ENCODE measurements at places on chromosomes 7 and 10.
A peak's percentile ranks its signal among the peaks of the same experiment; 100 is the strongest.

DNA sequence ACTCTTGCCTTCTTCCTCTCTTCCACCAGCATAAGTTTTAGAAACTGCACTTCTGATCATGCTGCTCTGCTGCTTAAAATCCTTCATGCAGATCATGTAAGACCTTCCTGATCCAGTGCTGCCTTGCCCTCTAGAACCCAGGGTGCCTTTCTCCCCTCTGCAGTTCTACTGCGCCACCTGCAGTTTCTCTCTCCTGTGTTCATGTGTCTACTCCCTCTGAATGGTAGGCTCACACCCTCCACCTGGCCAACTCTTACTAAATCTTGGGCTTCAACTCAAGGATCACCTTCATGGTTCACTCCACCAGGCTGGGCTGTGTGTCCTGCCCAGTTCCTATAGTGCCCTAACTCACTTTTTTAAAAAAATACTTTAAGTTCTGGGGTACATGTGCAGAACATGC lies 174.6 kb upstream of the ITGB1 start:
- no peak for DNase-seq

- no peak for DNase-seq
These were observed 112.4 kb upstream of the JAZF1 start for GRCh38 chr7:28292834-28293526.

DNA sequence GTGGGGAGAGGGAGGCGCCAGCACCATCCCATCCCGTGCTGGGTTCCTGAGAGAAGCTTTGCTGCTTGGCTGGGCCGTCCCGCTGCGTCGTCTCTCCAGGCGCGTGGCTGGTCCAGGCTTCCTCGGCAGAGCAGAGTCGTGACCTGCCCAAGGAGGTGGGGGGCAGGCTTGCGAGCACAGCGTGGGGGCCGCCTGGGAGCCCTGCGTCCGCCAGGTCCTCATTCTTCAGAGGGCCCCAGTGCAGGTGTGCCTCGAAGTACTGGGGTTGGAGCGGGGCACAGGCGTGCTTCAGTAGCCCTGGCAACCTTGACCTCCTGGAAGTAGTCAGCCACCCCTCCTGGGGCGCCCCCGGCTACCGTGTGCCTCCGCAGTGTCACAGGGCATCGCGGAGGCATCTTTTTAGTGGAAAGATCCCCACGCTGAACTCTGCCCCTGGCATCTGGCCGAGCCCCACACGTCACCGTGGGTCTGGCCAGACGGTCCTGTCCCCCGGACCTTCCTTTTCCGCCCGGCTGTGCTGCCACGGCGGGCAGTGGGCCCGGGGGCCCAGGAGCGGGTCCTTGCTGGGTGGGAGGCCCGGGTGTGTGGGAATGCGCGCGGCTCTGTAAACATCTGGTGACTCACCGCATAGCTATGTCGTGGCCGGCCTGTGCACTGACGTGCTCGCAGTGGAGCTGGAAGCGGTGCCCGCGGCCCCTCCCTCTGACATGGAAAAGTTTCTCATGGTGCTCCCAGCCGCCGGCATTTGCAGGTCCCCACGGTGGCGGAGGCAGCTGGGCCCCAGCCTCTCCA lies 6.4 kb downstream of the MAFK start:
- DNase-seq, result no peak

DNA sequence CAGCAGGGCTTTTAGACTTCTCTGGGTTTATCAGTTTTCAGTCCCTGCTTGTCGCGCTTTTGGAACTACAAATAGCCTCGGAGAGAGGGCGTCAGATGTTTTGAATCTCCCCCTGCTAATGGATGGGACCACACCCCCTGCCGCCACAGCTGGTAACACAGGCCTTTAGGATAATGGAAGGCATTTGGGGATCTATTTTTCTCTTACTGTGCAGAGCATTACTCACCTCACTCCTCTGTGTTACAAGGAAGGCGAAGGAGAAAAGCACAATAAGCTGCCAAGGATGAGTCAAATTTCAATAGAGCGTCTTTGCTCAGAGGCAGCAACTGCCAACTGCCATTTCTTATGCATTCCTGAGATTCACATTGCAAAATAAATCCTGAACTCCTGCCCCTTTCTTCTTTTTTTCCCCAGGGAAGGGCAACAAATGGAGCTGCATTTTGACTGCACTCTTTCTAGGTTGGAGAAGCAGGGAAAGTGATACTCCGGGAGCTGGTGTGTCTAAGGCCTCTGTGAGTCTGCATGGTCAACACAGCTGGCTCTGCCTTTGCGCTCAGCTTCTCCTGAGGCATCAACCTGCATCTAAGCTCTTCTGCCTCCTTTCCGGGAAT lies 31.5 kb upstream of the SMNDC1 start:
- no peak for DNase-seq

DNA sequence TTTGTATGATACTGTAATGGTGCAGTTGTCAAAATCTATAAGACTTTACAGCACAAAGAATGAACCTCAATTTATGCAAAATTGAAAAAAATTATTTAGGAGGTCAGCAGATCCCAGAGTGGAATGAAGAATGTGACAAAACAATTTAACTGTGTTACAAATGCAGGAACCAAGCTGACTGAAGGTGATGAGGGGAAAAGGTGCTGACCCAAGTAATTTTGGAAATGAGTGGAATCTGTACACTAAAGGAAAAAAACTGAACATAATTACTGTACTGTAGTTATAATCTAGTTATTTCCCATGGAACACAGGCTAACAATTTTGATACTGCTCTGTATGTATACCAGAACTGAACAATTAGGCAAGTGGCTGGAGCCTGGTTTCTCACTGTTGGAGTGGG lies 31.2 kb upstream of the ZCCHC24 start:
- no peak for DNase-seq

- DNase-seq, result no peak
These were observed 155.7 kb downstream of the PTPRN2 start for GRCh38 chr7:158431941-158432347.

- DNase-seq, result peak; percentile 92
These were observed at the start of gene PTPN12 for GRCh38 chr7:77537136-77537777. TSS of gene PTPN12 (plus strand) at chr7:77537295. CDS start at chr7:77537547, 252 bp downstream.

DNA sequence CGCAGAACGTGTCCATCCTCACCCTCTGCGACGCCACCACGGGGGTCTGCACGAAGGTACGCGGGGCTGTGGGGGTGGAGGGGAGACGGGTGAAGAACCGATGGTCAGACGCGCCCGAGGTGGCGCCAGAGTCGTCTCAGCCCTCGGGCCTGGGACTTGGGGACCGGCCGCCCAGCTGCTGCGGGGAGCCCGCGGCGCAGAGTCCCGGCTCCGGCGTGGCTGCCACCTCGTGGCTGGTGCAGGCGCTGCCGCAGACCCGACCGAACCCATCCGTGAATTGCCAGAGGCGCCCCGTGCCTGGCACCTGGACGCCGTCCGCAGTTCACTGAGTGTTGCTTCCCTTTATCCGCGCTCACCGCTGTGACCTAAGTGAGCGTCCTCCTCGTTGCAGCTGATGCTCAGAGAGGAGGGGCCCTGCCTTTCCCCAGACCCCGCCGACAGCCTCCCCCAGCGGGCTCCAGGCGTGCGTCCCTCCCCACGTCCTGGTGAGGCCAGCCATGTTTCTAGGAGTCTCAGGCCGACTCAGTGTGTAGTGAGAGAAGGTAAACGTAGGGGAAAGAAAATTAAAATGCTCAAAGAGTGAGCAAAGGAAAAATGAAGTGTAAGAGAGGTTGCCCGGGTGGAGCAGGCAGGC lies 208.7 kb downstream of the PAXIP1 start:
- DNase-seq, result no peak
